B cell (primary cell): ENCODE measurements at places on chromosomes 11 and 22. TPM values are rescaled to one million over a fixed set of nuclear protein-coding genes. Genes with fewer than 3 reads are reported as not detected.

RIC3 gene
- 62.4 and 72.4 TPM in 2 replicates for polyA plus RNA-seq

ZNF280B gene
- 0.67 and 0.88 TPM in 2 replicates for polyA plus RNA-seq

SERPIND1 gene
- polyA plus RNA-seq, result not detected in 2 replicates

FOLR2 gene
- polyA plus RNA-seq, result 0.50 and 4.7 TPM in 2 replicates

SCGB2A2 gene
- polyA plus RNA-seq, result not detected in 2 replicates

PHETA2 gene
- polyA plus RNA-seq, result 1.1 TPM in 2 replicates

C22orf23 gene
- not detected in 2 replicates for polyA plus RNA-seq

CRYAB gene
- polyA plus RNA-seq, result not detected in 2 replicates

OR52K2 gene
- not detected in 2 replicates for polyA plus RNA-seq

GRCh38 chr22:18056807-18057474, 20.8 kb upstream of the PEX26 start:
- peak; percentile 89 for DNase-seq

DNA sequence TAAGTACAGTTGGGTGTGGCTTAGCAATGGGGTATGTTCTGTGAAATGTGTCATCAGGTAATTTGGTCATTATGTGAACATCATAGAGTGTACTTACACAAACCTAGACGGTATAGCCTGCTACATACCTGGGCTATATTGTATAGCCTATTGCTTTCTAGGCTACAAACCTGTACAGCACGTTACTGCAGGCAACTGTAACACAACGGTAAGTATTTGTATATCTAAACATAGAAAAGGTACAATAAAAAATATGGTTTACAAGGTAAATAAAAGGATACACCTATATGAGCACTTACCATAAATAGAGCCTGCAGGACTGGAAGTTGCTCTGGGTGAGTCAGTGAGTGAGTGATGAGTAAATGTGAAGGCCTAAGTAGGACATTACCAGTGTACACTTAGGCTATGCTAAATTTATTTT, 73.1 kb upstream of the GDPD4 start:
- DNase-seq, result no peak

GRCh38 chr22:17381192-17381913, 12.1 kb downstream of the CECR2 start:
- no peak for DNase-seq

GRCh38 chr22:35375031-35375430, 5.9 kb upstream of the HMOX1 start:
- DNase-seq, result no peak

GRCh38 chr22:40719599-40719998, 40.3 kb downstream of the MCHR1 start:
- no peak for DNase-seq

- DNase-seq, result no peak
These were observed 64.6 kb upstream of the LMO1 start for GRCh38 chr11:8328231-8328794.

- no peak for DNase-seq
These were observed 4.9 kb downstream of the TSKU start for GRCh38 chr11:76787911-76788596.

GRCh38 chr11:61949169-61950034, 749 bp upstream of the BEST1 start:
- peak; percentile 43 for DNase-seq

GRCh38 chr22:46841522-46841921, 79.1 kb downstream of the TBC1D22A start:
- DNase-seq, result no peak

- no peak for DNase-seq
These were observed 26.4 kb downstream of the C11orf58 start for GRCh38 chr11:16764888-16765287.

DNA sequence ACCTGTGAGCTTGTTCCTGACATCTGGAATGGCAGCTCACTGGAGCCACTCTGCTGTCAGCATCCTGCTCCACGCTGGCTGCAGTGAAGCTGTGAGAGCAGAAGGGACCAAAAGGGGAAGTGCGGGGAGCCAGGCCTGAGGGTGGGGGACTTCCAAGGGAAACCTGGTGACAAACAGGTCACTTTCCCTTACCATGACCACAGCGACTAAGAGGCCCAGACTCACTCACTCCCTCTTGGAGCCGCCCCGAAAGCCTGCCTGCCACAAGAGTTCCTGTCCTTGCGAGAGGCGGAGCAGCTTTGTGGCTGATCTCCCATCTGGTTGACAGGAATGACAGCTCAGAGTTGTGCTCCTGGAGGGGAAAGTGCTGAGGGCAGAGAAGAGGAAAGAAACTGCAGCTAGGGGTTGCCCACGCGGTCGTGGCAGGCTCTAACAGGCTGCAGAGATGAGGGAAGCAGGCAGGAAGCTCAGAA, 183.8 kb upstream of the NTM start:
- DNase-seq, result peak; percentile 36

GRCh38 chr11:107696140-107696539, 15.7 kb downstream of the SLN start:
- no peak for DNase-seq
